ENCODE measurements at places on chromosomes 3 and 15. TPM values are rescaled to one million over a fixed set of nuclear protein-coding genes. Genes with fewer than 3 reads are reported as not detected.

The CYB561D2 gene
- 43.6 TPM for total RNA-seq

The CD86 gene
- 1.5 TPM for total RNA-seq

The GLT8D1 gene
- total RNA-seq, result 36.4 TPM

The LRRC31 gene
- not detected for total RNA-seq

The GRM7 gene
- total RNA-seq, result not detected

The TRANK1 gene
- total RNA-seq, result 49.3 TPM

The RETNLB gene
- not detected for total RNA-seq

The SOX14 gene
- total RNA-seq, result not detected
